Germinal center (tissue), 1 donor: ENCODE measurements at places on chromosomes 6 and 20.

DNA sequence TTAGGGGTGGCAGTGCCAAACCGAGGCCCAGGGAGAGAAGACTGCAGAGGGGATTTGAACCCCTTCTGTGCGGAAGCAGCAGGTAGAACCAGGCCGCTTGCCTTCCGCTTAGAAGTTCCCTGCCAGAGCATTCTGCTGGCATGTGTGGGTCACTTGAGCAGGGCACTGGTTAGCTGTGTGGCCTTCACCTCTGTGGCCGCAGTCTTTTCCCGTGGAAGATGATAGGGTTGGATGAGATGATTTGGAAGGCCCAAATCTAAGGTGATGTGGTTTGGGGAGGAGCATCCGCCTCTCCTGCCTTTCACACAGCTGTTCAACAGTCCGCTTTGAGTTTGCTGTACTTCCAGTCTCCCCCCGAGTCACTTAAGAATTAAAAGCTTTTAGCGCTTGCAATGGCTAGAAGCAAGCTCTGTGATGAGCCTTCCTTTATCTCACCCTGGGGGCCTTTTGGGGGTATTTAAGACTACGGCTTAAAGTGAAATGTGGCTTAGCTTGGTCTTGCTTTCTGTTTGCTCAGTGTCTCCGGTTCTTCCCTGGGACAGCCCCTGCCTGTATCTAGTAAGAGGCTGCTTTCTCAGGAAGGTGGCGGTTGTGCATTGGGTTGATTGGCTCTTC is 743 bp downstream of the CMTR1 start:
- peak; percentile 38 for DNase-seq

DNA sequence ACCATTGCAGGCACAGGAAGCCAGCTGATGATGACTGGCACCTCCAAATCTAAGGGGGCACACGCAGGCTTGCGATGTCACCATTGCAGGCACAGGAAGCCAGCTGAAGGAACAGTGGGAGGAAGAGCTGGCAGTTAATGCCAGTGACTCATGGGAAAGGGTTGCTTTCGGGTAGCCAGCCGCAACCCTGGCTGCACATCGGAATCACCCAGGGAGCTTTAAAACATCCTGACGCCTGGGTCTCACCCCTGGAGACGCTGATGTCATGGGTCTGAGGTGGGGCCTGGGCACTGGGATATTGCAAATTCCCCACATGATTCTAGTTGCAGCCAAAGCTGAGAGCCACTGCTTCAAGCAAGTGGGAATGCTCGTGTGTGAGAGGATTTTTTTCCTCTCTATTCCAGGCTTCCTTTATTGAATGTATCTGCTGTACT is 16.1 kb upstream of the CCN6 start:
- DNase-seq, result no peak

GRCh38 chr6:55756531-55757031 is 118.8 kb downstream of the BMP5 start:
- DNase-seq, result no peak

DNA sequence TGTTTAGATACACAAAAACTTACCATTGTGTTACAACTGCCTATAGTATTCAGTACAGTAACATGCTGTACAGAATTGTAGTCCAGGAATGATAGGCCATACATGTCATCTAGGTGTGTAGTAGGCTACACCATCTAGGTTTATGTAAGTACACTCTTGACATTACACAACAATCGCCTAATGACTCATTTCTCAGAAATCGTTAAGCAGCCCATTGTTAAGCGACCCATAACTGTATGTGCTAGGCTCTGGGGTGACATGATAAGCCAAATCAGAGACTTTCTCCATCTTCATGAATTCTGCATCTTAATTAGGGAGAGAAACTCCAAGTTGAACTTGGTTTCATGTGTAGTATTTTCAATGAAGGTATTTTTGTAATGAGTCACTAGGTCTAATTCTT is 17.2 kb downstream of the STK35 start:
- DNase-seq, result no peak

DNA sequence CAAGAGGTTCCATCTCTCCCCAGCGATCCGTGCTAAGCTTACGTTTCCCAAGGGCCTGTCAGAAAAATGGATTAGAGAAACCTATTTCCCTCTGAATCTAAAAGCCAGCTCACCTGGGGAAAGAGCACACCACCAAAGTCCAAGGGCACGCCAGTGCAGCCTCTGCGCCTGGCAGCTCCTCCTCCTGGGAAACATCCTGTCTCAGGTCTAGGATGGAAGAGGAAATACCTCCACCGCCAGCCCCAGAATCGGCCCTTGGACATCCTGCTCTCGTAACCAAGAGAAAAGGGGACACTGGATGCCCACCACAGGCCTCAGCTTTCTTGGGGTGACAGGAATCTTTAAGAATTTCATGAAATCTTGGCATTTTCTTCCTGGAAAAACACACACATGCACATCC is 18.7 kb downstream of the RAMACL start:
- DNase-seq, result no peak

- DNase-seq, result peak; percentile 55
Observed at GRCh38 chr6:119077643-119078375, 655 bp downstream of the FAM184A start.

GRCh38 chr6:106783640-106784566 is 154.5 kb downstream of the QRSL1 start:
- DNase-seq, result no peak

DNA sequence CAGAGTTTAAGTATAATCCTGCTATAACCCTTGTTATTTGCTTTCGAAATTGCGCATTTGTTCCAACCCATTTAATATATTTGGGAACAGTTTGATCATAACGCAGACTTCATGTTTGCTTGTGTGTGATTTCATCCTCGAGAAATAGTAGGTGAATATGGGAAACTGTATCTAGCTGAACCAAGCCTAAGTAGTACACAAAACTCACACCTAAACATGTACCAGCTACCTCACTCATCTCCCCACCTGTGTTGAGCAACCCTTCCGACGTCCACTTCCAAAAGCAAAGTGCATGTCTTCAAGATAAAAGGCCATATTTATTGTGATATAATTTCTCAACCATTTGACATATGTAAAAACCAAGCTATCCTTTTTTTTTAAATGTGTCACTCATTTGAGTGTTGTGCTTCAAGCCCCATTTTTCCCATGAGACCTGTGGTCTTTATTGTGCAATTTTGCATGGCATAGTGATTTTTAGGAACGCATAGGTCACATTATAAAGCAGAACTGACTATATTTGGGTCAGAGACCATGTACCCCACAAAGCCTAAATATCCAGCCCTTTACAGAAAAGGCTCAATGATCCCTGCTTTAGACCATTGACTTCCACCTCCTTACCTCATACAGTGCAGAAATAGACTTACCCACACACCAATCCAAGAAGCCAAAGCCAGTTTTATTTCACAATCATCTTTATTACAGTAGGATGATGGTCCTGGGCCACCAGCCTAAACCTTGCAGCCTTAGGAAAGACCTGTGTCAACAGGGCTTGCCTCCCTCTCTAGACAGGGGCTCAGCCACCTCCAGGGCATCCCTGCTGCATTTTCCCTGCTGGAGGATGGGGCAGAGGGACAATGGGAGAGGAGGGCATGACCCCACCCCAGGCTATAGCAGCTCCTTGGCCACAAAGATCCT is 7.1 kb downstream of the CCND3 start:
- no peak for DNase-seq

DNA sequence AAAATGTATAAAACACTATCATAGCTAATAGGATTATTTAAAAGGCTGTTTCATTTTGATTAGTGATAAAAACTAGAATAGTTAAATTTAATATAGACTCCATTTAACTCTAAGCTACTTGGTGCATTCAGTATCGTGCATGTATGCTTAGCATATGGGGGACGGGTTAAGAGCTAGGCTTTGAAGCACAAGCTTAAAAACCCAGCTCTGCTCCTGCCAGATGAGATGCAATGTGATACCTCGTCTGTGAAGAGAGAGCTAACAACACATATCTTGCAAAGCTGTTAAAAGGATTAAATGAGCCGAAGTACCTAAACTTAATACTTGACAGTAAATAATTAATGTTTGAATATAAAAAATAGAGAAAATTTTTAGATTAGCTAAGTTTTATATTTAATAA is 42.2 kb downstream of the DTNBP1 start:
- DNase-seq, result no peak

GRCh38 chr6:52546192-52546591 is 30.7 kb downstream of the TRAM2 start:
- DNase-seq, result no peak

DNA sequence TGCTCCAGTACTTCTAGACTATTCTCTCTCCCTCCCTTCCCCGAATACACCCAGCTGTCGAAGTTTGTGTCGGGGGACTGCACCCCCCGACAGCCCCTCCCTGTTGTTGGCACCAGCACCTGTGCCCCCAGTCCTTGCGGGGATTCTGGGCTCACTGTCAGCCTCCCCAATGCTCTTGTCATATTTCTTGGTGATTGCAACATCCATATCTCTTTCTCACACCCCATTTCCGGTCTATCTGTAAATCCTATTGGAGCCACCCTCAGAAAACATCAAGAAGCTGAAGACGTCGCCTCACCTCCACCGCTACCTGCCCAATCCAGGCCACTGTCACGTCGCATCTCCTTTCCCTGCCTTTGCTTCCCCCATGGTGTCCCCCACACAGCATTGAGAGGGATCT is 32.6 kb upstream of the VSTM2L start:
- no peak for DNase-seq

- no peak for DNase-seq
Observed at GRCh38 chr6:3277851-3278416, 19.2 kb downstream of the PSMG4 start.

DNA sequence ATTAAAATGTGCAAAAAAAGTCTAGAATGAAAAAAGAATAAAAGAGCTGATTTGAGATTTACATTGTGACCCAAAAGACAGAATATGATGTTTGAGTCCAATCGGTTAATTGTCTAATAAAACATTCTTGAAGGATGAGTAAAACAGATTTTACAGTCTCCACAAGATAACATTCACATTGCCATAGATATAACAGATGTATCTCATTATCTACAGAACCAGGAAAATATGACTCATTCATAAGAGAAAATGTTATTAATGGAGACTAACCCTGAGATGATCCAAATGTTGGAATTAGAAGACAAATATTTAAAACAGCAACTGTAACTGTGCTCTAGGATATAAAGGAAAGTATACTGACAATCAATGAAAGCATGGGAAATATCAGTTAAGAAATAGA is 141.7 kb downstream of the RFX6 start:
- no peak for DNase-seq

GRCh38 chr20:48181261-48181935 is 396.1 kb upstream of the SULF2 start:
- DNase-seq, result peak; percentile 18

- DNase-seq, result no peak
Observed at GRCh38 chr6:156727715-156728385, 49.3 kb upstream of the ARID1B start.

GRCh38 chr6:37109714-37110499 is 60.0 kb upstream of the PIM1 start:
- no peak for DNase-seq

DNA sequence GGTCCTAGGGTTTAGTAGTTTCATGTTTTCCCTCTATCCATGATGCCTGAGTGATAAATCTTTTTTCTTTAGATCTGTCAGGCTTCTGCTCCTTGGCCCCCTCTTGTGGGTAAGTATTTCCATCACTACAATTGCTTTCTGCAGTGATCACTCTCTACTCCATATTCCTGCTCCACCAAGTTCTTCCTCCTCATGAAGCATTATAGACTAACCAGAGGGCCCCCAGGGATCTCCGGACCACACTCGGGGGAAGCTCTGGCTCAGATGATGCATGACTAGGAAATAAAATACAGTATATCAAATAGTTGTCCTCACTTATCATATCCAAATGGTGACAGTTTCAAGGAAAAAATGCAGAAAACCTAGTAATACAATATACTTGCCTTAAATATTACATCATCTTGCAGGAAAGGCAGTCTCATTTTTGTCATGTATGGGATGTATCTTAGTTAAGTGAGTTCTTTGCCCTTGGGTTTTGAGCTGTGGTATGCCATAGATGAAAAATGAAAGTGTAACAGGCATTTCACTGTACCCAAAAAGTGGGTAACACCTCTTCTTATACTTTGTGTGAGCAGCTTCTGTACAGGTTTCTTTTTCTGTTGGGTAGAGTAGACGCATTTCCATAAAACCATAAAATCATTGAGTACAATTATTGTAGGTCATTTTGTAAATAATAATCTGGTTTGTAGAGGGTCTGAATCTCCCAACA is 200.9 kb upstream of the EYA4 start:
- DNase-seq, result no peak

DNA sequence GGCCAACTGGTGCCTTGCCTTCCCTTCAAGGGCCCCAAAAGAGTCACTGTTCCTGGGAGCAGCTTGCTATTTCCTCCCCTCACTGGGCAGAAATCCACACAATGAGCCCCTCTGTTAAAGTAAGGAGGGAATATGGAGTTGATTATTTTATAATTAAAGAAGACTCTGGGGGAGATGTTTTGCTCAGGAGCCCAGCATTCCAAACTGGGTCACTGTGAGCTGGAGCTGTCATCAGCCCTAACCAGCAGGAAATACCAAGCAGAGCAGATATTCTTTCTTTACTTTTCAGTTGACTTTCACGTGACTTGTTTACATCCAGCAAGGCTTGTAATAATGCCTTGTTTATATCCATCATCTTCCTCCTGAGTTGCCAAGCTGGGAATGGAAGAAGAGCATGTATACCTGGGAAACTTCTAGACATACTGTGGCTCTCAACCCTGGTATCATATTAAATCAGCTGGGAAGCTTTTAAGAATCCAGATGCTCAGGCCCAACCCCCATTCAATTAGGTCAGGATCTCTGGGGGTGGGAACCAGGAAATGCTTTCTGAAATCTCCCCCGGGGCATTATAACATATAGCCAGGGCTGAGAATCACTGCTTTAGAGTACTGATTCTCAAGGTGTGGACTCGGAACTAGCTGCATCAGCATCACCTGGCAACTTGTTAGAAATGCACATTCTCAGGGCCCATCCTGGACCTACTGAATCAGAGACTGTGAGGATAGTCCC is 175.6 kb upstream of the MYLIP start:
- no peak for DNase-seq

DNA sequence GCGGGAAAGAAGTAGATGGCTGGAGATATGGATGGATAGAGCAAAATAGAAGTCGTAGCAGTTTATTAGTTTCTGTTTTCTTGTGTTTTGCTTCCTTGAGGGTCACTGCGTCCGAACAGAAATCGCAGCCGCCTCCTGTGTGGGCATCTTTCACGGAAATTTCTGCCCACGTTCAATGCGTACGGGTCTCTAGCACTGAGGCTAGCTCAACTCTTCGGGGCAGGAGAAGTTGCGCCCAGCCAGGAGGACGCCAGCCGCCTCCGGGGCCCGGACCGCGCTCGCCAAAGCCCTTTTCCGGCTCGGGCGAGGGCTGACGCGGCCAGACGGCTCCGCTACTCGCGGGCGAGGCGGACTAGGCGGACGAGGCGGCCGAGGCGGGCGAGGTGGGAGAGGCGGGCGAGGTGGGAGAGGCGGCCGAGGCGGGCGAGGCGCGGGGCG is 814 bp downstream of the TFAP2B start:
- no peak for DNase-seq

DNA sequence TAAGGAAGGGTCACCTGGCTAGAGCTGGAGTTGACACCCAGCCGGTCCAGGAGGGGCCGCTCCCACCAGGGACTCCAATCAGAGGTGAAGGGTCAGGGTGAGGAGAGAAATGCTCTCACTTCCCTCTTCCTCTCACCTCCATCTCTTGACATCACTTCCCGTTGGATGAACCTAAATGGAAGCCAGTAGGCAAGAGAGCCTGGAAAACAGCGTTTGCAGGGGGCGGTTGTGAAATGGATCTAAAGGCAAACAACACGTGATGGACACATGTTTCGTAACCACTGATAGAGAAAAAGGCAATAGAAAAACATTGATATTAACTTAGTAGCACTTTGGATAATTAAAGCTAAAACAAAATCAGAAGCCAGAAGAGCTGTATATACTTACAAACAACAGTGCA is 105.6 kb upstream of the FOXA2 start:
- DNase-seq, result no peak
